ENCODE measurements at places on chromosomes 3 and 15.
A peak's percentile ranks its signal among the peaks of the same experiment; 100 is the strongest.

- DNase-seq, result no peak
These were observed 465.3 kb upstream of the CBLB start for GRCh38 chr3:106333911-106334618.

DNA sequence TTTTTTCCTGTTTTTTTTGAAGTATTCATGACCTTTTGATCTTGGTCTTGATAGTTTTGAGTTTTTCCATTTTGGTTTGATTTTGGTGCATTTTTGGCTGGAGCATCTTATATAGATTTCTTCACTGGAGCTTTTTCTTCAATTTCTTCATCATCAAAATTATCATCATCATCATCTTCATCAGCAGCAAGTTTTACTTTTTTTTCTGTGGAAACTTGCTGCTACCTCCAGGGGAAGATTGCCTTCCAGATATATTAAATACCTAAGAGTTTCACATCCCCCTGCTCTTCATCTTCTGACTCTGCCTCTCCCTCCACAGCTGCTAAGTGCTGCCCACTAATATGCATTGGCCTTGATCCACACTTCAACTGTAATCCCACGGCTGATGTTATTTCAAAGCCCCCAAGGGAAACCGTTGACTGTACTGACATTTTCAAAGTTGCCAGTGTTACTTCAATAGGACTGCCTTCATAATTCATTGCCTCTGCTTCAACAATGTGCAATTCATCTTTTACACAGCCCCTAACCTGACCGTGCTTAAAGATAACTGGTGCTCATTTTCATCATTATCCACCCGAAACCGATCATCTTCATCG lies 151.7 kb downstream of the NR1D2 start:
- no peak for DNase-seq

- no peak for DNase-seq
These were observed 308.5 kb upstream of the ARRDC4 start for GRCh38 chr15:97652041-97652440.

- DNase-seq, result no peak
These were observed 244.2 kb upstream of the SLITRK3 start for GRCh38 chr3:165440380-165440779.

- no peak for DNase-seq
These were observed 10.3 kb downstream of the GPR87 start for GRCh38 chr3:151306168-151306810.

DNA sequence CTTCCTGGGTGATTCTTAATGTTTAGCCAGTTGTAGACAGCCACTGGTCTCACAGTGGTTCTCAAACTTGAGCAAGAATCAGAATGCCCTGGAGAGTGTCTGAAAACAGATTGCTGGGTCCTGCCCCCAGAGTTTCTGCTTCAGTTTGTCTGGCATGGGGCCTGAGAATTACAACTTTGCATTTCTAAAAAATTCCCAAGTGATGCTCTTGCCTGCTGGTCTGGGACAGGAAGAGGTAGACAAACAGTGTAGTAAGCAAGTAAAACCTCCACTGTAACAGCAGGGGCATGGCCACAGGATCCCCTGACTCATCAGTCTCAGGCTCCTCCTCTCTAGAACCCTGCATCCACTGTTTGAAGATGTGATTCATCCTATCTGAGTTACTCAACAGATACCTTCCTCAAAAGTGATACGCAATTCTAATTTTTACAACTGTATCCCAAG lies 36.5 kb downstream of the DZIP1L start:
- DNase-seq, result peak; percentile 42

DNA sequence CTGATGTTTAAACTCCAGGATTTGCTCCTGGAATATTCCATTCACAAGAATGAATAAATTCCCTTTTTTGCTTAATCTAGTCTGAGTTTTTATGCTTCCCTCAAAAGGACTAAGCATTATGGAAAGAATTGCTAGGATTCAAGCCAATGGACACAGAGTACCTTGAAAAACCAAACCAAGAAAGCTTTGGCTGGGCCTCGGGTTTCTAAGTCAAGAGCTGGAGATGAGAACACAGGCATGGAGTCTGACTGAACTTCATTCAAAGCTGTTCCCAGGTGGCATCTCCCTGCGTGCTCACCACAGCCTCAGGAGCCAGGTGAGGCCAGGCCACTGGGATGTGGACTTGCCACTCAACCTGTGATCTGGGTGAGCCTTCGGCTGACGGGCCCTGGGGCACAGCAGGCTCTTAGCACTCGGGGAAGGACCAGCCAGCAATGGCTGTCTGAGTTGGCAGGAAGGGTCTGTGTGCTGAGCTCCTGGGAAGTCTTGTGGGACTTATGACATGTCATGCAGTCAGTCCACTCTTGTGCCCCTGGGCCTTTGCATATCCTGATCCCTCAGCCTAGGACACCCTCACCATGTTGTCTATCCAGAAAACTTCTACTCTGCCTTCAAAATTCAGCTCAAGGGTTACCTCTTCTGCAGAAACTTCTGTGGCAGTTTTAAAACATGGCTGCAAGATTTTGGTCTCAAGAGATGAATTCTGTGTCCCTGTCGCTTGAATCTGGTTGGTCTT lies 21.8 kb downstream of the CRABP1 start:
- no peak for DNase-seq

DNA sequence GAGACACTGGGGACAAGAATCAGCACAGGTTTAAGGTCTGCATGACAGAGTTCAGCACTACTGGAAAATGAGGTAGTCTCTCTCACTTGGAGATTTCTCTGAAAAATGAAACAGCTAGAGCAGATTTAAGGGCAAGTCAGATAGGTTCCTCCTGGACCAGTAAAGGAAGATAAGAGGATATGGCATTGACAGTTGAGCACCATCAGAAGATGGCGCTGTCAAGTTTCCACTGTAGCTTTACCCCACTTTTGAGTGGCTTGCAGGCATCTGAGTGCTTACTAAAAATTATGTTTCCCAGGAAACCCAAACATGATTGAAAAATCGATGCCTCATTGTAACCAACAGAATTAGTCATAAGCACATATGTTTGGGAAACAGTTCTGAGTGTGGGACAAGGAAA lies 407.2 kb upstream of the UBE2E2 start:
- no peak for DNase-seq

GRCh38 chr15:26358708-26359107 lies 414.2 kb downstream of the GABRB3 start:
- DNase-seq, result no peak

- DNase-seq, result no peak
These were observed 352.5 kb upstream of the C2CD4B start for GRCh38 chr15:62517541-62517940.

GRCh38 chr3:26558257-26558656 lies 64.3 kb upstream of the LRRC3B start:
- DNase-seq, result no peak

DNA sequence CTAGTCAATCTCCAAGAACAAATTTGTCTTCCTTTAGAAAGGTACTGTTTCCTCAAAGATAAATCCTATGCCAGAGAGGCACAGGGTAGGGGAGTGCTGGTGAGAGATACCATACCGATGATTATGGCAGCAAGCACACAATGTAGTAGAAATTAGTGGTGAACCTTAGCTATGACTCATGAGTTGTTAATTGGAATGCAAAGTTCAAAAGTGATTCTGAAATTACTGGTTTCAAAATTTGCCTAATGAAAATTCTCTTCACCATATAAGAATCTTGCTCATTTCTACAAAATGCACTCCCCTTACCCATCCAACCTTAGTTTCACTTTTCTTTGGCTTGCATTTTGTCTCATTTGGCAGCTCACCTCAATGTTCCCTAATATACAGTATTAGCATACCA lies 139.5 kb upstream of the SLC2A2 start:
- no peak for DNase-seq

DNA sequence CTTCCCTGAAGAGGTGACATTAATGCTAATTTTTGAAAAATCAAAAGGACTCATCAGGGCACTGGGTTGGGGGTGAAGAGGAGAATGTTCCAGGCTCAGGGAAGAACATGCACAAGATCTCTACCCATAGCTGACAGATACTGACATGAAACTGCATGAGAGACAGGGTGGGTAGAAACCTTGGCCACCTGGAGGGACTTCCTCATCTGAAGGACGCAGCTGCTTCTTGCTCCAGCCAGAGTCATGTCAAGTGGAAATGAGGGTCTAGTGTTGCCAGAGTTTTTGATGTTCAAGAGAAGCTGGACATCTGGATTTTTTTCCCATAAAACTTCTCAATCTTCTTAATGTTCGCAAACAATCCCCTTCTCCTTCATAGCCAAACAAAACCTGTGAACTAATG lies 29.7 kb downstream of the AMOTL2 start:
- no peak for DNase-seq

DNA sequence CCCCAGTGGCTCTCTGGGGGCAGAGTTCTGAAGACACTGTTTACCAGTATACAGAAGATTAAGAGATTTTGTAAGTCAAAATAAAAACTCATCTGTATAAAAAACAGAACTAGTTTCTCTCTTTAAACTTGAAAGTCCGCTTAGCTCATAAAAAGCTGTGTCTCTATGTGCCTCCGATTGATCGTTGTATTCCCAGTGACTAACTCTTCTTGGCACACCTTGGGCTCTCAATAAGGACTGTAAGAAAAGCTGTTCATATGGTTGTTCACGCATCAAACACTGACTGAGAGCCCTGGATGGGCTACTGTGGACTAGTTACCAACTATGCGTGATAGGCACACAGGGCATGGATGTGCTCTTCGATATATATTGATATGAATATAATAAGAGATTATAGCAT lies 107.9 kb downstream of the P3H2 start:
- no peak for DNase-seq

DNA sequence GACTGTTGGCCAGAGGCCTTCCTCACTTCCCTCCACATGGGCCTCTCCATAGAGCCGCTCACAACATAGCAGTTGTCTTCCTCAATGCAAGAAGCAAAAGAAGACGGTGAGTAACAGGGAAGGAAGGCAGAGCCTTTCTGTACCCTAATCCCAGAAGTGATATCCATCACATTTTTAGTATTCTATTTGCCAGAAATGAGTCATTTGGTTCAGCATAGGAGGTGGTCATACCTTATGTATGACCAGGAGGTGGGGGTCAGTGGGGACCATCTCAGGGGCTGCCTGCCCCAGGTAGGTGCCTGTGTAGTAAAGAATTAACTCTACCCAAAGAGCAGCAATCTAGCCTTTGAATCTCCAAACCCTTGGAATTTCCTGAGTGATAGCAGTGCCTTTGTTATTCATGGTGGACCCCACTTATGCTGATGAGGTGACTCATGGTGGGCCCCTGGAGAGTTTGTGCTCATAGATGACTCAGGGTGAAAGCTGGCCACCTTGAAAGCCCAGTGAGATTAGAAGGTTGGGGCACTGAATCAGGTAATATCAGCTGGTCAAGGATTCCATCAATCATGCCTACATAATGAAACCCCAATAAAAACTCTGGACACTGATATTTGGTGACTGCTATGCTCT lies 323.9 kb upstream of the IGF1R start:
- no peak for DNase-seq

DNA sequence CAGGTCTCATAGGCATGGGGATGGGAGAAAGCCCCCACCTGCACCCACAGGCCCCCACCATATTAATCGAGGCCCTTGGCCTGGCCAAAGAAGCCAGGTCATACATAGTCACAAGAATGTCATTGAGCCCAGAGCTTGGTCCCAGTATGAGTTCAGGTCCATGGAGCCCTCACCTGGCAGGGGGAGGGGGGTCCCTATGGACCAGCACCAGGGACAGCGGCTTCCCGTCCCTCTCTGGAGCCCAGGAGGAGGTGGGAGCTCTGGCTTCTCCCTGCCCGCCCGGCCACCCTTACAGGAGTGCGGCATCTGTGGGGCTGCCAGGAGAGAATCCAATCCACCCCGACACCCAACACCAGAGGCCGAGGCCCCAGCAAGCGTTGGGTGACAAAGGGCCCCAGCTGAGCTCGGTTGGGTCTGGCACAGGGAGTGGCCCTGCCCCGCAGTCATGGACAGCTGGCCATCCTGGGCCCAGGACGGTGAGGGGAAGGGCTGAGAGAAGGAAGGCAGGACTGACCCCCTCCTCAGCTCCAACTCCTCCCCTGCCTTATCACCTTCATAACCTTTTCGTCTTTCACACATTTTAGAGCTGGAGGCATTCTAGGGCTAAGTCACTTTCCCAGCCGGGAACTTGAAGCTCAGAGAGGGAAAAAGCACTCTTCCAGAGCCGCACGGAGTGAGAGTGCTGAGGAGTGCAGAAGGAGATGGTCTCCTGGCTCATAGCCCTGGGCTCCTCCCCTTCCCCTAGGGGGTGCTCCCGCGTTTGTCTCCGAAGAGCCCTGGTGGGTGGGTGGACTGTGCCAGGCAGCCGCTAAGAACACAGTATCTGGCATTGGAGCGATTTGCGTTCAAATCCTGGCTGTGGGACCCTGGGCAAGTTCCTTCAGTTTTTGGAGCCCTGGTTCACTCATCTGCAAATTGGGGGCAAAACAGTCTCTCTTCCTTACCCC lies 54.6 kb downstream of the ATP2B2 start:
- DNase-seq, result no peak

GRCh38 chr3:100737334-100737733 lies 28.0 kb downstream of the TFG start:
- DNase-seq, result no peak

DNA sequence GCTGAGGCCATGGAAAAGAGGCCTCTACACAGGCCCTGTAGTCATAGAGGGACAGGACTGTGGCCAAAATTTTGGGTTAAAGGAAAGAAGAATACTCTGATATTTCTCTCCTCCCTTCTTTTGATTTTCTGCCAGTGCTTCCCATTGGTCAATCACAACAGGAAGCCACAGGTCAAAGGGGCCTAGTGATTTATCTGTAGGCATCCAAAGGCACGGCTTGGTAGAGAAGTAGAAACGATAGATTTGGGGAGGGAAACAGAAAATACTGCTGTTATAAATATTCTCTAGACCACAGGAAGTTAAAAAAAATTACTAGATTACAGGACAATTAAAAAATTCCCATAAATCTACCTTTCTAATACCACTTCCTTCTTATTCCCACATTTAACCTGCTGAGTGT lies 1.7 kb upstream of the CCDC50 start:
- DNase-seq, result no peak

- DNase-seq, result no peak
These were observed 98.7 kb downstream of the UBE2E2 start for GRCh38 chr3:23301819-23302218.

DNA sequence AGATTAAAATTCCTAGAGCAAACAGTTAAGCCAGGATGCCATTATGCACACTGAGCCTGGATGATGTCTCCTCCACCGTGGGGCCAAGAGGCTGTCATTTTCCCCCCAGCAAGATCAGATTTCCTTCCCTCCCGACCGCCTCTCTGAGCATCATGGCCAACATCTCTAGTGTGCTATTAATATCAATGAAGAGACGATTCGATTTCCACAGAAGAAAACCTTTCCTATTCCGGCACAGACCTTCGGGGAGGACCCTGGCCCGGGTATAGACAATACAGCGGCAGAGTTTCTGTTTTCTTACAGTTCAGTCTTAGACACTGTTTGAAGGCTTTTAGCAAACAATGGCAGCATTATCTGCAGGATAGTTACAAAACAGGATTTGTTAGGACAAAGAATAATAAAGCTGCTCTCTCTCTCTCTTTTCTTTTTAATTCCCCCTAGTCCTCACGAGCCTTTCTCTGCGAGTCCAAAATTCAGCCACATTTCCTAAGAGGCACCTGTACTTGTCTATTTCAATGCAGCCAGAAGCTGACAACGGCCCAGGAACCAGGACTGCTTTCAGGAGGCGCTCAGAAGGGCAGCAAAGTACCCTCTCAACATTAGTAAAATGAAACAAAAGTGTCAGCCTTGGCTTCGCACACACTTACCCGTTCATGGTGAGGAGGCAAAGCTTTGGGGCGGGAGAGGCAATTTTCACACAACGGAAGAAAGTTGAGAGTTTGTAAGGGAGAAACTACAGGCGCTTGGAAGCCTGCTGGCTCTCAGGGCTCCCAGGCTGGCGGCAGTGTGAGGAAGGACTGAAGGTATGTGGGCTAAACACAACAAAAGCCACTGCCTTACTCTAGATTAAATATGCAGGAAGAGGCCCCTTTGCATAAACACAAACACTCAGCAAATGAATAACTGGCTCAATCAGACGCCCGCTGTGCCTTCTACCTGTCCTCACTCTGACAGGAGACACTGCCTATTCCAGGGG lies 278.0 kb downstream of the FOXP1 start:
- DNase-seq, result no peak

Data from CD4-positive, alpha-beta T cell treated with Interleukin-1 beta for 1 hour (primary cell).